CD4-positive, alpha-beta T cell treated with Interferon gamma for 1 hour (primary cell): ENCODE measurements at places on chromosomes 3 and 15.

GRCh38 chr3:78792733-78793132 is 975.1 kb downstream of the ROBO1 start:
- no peak for DNase-seq

DNA sequence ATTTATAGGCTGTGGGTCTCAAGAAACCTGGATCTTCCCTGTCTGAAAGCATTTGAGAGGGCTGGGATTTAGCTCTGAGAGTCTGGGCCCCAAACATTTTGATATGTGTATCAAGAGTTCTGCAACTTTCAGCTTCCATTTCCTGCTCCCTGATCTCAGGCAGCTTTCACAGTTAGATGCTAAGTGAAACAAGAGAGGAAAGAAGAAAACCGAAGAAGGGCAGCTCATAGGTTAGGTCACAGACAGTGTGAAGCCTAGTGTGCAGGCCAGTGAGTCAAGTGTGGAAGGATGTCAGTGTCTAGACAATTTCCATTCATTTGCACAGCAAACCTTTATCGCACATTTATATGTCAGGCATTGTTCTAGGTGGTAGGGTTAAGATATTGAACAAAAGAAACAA is 173.6 kb upstream of the PROK2 start:
- DNase-seq, result no peak

GRCh38 chr3:144496141-144496835 is 524.7 kb downstream of the DIPK2A start:
- no peak for DNase-seq

- no peak for DNase-seq
Observed at GRCh38 chr3:61015408-61015807, 235.8 kb downstream of the FHIT start.

GRCh38 chr15:53962646-53963561 is 15.3 kb upstream of the UNC13C start:
- DNase-seq, result no peak
